ENCODE measurements at places on chromosomes 6 and 20.

DNA sequence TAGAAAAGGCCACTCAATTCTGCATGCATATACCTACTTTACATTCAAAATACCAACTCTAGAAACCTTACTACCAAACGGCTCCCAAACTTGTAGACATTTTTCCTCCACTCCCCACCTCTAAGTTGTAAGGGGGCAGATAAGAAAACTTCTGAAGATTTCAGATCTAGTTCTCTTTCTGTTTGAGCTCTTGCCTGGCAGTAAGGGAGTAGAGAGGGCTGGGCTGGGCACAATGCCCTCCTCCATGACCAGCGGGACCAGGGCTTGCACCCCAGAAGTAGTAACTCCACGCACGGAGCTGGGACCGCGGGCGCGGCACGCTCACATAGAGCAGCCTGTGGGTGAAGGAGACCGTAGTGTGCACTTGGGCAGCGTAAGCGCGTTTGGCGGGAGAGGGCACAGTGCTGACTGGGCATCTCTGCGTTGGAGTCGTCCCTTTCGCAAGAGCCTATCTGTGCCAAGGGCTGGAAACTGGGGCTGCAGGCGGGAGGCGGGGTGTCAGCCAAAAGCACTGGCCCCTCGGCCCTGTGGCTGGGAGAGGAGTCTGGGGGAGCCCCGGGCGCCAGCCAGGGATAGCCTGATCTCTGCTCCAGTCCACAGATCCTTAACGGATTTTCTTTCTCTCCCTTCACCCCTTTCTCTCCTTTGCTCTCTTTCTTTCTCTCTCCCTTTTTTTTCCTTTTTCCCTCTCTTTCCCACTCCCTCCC lies 32.4 kb downstream of the PHACTR1 start:
- no peak for DNase-seq

DNA sequence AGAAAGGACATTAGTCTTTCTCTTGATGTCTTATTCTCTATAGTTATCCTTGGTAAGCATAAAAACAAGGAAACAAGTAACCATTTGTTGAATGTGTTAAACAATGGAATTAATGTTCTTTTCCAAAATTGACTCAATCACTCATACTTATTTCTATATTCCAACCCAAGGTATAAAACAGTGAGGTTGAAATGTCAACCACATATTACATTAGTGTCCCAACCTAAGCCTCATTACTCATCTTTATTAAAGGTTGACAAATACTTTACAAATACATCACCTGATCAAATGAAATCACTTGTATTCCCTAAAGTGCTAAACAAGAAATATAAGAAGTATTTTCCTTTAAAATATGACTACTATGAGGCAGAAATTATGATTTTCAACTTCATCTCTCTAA lies 100.5 kb downstream of the ASCC3 start:
- DNase-seq = no peak

GRCh38 chr6:169225887-169226286 lies 27.8 kb downstream of the THBS2 start:
- DNase-seq = no peak

DNA sequence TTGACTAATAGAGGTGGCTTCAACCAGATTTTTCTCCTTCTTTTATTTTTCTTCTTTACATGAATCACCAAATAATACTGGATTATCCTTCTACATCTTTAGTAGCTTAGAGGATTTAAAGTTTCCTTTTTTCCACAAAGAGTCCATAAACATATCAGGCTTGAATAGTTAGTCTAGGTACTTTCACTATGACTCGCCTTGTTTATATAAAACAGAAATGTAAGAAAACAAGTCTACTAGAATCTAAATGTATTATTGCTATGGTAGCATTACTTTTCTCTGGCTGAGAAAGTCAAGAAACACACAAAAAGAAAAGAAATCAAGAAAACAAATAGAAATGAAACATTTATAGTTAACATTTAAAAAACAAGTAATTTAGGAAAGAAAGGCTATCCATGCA lies 215.2 kb downstream of the PTPRK start:
- no peak for DNase-seq

GRCh38 chr6:7166410-7167293 lies 58.9 kb downstream of the RREB1 start:
- DNase-seq = no peak

- DNase-seq = no peak
These were observed 155.0 kb downstream of the RNGTT start for GRCh38 chr6:88808381-88808780.

- no peak for DNase-seq
These were observed 1.3 kb downstream of the ZKSCAN3 start for GRCh38 chr6:28351087-28351486.

- DNase-seq = no peak
These were observed 504.9 kb downstream of the DOK5 start for GRCh38 chr20:54980103-54980960.

- DNase-seq = no peak
These were observed 747.6 kb downstream of the RFPL4B start for GRCh38 chr6:113094779-113095178.

DNA sequence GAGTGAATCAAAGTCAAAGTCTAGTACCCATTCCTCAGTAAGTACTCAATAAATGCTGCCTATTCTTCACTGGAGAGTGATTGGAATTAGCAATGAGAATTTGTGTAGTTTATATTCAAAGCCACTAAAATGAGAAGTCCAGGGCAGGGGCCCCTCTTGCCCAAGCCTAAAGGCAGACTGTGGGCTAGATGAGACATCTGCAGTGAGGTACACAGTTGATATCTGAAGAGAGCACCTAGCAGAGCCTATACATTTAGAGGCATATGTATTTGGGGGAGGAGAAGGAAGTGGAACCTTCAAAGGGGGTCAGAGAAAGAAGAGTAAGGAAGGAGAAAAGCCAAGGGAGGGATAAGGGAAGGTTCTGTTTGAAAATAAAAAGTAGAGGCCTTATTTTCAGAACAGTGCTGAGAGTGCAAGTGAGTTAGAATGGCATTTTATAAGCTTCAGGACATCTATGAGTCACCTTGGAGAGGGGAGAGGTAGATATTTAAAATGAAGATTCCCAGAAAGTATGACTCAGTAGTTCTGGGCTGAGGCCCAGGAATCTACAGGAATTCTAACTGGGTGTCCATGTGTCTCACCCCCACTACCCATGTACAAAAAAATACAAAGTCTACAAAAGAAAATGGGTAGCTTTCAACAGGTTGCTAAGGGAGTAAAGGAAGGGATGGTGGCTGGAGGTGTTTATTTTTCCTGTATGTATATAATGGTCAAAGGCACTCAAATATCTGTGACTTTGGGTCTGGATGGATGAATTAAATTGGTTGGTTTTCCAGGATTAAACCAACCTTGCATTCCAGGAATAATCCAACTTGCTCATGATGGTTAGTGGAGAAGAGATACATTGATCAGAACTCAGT lies 135.1 kb downstream of the ZFP64 start:
- DNase-seq = no peak

DNA sequence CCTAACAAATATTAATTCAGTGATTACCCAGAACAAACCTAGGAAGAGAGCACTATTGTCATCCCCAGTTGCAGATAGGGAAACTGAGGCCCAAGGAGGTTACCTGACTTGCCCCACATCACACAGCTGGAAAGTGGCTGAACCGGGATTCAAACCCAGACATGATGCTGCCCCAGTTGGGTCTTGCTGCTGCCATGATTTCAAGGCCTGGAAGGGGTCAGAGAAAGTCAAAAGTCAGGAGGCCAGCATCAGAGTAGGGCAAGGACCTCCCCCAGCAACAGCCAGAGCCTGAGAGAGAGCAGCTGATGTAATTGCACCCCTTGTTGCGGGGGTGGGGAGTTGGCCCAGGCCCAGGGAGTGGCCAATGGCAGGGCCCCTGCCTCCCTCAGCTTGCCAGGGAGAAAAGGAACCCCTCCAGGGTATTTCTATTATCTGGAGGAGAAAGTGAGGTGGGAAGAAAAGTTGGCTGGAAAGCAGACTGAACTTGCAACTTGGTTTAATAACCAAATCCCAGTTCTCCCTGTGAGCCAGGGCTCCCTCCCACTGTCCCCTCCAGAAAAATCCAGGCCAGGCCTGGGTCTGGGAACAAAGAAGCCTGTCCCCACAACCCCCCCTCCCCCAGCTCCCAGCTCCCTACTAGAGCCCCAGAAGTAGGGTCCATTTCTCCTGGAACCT lies 83.6 kb downstream of the MRPL14 start:
- DNase-seq = no peak

DNA sequence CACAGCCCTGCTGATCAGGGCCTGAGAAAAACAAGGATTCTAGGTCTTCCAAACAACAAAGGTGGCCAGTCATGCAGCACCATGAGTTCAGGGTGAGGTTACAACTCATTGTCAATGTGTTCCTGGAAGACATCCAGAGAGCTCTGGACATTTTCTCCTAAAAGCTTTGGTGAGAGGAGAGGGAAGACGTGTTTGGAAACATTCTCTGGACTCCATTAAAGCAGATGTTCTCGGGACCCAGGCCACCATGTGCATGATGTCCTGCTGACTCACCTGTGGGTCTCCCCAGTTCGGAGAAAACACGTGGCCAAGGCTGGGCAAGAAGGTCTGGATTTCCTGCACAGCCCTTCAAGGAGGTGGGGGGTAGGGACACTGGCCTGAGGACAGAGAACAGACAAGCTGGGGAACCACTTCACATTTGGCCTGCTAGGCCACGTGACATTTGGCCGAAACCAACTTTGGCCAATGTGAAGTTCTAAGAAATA lies 61.6 kb downstream of the KCNB1 start:
- DNase-seq = no peak

DNA sequence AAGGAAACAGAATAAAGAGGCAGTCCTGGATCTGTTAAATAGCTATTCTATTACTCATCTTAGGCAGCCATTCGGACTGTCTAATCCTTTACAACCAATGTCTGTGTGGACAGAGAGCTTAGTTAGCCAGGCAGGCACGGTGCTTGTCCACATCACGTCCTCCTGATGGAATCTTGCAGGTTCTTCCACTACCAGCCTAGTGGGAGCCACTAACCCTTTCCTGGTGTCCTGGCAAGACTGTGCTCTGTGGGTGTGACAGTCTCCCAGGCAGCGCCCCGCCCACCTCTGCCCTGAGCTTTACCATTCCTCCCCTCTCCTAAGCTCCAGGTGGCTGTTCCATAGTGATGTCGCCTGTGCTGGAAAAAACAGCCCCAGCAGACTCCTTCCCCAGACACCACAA lies 78.3 kb upstream of the CLDN20 start:
- DNase-seq = peak; percentile 56

GRCh38 chr6:169800668-169801395 lies 49.4 kb downstream of the ERMARD start:
- peak; percentile 39 for DNase-seq

DNA sequence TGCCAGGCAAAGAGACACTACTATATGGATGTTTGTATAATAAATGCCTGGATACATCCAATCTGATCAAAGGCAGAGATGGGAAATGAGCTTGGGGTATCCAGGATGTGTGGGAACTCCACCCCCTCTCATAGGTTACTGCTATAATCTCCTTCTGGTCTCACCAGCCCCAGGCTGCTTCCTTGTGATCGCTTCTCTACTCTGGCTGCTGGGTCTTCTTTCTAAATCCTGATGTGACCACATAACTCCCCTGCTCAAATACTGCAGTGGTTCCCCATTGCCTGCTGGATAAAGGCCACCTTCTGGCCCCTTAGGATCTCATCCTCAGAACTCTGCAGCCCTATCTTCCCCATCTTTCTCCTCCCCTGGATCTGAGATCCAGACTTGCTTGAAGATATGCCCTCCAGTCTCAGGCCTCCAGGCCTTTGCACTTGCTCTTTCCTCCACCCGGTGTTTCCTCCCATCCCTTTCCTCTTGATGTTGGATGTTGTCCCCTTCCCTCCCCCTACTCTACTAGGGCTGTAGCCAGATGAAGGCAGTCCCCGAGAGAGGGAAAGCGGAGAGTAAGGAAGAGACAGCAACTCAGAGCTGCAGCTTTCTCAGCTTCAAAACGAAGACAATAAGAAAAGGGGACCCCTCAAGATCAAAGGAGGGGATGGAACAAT lies 828 bp upstream of the XKR7 start:
- DNase-seq = no peak

GRCh38 chr6:139174961-139175360 lies 40.1 kb downstream of the HECA start:
- no peak for DNase-seq

GRCh38 chr6:33880766-33881165 lies 77.0 kb upstream of the MLN start:
- DNase-seq = no peak

GRCh38 chr20:1500496-1500895 lies 9.3 kb upstream of the SIRPB2 start:
- DNase-seq = no peak

- DNase-seq = no peak
These were observed 202.6 kb upstream of the STXBP5 start for GRCh38 chr6:147001621-147002020.

DNA sequence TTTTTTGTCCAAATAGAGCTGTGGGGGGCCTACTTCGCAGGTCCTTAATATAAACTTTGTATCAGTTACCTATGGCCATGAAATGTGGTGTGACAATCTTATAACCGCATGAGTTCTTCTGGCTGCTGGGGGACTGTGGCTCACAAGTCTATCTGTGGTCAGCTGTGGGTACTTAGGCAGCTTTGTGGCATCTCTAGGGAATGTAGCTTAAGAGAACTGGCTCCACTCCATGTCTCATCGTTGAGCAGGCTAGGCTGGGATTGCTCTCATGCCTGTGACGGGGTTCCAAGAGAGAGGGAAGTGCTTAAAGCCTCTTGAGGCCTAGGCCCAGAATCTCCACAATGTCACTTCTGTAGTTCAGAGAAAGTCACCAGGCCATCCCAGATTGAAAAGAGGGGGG lies 140.5 kb downstream of the BTBD3 start:
- DNase-seq = no peak

- peak; percentile 11 for DNase-seq
These were observed 445 bp downstream of the RAB32 start for GRCh38 chr6:146543940-146544615.
